Mesothelial cell of epicardium (in vitro differentiated cells): ENCODE measurements at places on chromosomes 3 and 15. TPM values are rescaled to one million over a fixed set of nuclear protein-coding genes. Genes with fewer than 3 reads are reported as not detected.

DNA sequence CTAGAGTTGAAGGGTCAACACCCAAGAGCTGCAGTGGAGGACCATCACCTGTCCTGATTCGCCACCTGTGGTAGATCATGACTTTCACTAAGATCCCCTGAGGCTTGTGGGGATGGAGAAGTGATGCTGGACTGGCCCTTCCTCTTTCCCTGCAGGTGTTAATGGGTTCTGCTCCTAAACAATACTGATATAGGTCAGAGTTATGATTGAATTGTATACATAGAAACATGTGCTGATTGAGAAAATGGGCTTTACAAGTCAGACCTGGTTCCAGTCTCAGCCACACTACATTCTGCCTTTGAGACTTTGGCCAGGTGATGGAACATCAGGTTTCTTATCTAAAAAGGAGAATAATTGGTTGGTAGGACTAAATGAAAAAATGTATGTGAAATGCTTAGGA lies 418.9 kb upstream of the TPRG1 start:
- H3K36me3 ChIP-seq = peaks cover 3% of the 10 kb centered on the region
- no peak overlapping the region for H3K27ac ChIP-seq
- DNase-seq = no peak
- no peaks in the 10 kb centered on the region for H3K4me1 ChIP-seq

DNA sequence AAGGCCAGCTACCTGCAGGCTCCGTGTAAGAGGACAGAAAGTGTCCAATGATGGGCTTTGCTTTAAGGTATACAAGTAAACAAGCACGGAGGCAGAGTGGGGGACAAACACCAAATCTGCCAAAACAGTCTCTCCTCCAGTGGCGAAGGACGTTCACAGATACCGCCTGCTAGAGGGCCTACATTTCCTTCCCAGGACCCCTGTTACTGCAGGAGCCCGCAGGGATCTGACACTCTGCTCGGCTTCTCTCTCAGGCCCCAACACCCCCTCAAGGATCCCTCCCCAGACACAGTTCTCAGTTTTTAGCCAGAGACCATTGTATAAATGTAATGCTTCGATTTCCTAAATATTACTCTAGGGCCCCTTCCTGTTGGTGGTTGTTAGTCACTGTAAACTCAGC lies 46.0 kb upstream of the VGLL4 start:
- H3K36me3 ChIP-seq = peaks cover 12% of the 10 kb centered on the region
- H3K4me1 ChIP-seq = peaks cover 30% of the 10 kb centered on the region
- DNase-seq = no peak
- H3K27me3 ChIP-seq = no peaks in the 10 kb centered on the region

DNA sequence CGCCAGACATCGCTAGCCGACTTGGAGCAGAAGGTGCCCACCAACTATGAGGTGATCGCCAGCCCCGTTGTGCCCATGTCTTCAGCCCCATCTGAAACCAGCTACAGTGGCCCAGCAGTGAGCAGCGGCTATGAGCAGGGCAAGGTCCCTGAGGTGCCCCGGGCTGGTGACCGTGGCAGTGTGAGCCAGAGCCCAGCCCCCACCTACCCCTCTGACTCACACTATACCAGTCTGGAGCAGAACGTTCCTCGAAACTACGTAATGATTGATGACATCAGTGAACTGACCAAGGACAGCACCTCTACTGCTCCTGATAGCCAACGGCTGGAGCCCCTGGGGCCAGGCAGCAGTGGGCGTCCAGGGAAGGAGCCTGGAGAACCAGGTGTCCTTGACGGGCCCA lies 12.9 kb upstream of the APEH start:
- peaks cover 3% of the 10 kb centered on the region for H3K27me3 ChIP-seq
- DNase-seq = no peak
- H3K4me3 ChIP-seq = no peak overlapping the region
- no peak overlapping the region for H3K27ac ChIP-seq
- no peaks in the 10 kb centered on the region for H3K4me1 ChIP-seq

- no peak for DNase-seq
- H3K27me3 ChIP-seq = no peaks in the 10 kb centered on the region
- H3K36me3 ChIP-seq = peaks cover 5% of the 10 kb centered on the region
- H3K4me1 ChIP-seq = peaks cover 6% of the 10 kb centered on the region
Observed at GRCh38 chr3:164341086-164341485, 737.2 kb downstream of the SI start.

- H3K4me3 ChIP-seq = no peak overlapping the region
- H3K4me1 ChIP-seq = peaks cover 6% of the 10 kb centered on the region
- peak overlapping the region; percentile 32 for H3K27ac ChIP-seq
- peaks cover 7% of the 10 kb centered on the region for H3K36me3 ChIP-seq
- H3K27me3 ChIP-seq = no peaks in the 10 kb centered on the region
Observed at GRCh38 chr15:83498801-83499200, 51.7 kb downstream of the SH3GL3 start.

- no peak for DNase-seq
- H3K27me3 ChIP-seq = peaks cover 4% of the 10 kb centered on the region
- no peak overlapping the region for H3K27ac ChIP-seq
- no peak overlapping the region for H3K4me3 ChIP-seq
Observed at GRCh38 chr15:27813139-27813538, 286.0 kb downstream of the OCA2 start.

GRCh38 chr3:66923969-66924368 lies 74.1 kb upstream of the KBTBD8 start:
- H3K36me3 ChIP-seq = no peaks in the 10 kb centered on the region
- no peak overlapping the region for H3K27ac ChIP-seq
- peaks cover 6% of the 10 kb centered on the region for H3K27me3 ChIP-seq
- no peak overlapping the region for H3K4me3 ChIP-seq

- H3K36me3 ChIP-seq = no peaks in the 10 kb centered on the region
- no peak overlapping the region for H3K27ac ChIP-seq
- no peak overlapping the region for H3K4me3 ChIP-seq
- peaks cover 18% of the 10 kb centered on the region for H3K4me1 ChIP-seq
Observed at GRCh38 chr3:25854635-25855034, 64.7 kb downstream of the OXSM start.

GRCh38 chr3:122512284-122512683 lies 2.5 kb downstream of the KPNA1 start:
- no peak overlapping the region for H3K4me3 ChIP-seq
- H3K4me1 ChIP-seq = peaks cover 23% of the 10 kb centered on the region
- no peaks in the 10 kb centered on the region for H3K36me3 ChIP-seq
- DNase-seq = no peak

DNA sequence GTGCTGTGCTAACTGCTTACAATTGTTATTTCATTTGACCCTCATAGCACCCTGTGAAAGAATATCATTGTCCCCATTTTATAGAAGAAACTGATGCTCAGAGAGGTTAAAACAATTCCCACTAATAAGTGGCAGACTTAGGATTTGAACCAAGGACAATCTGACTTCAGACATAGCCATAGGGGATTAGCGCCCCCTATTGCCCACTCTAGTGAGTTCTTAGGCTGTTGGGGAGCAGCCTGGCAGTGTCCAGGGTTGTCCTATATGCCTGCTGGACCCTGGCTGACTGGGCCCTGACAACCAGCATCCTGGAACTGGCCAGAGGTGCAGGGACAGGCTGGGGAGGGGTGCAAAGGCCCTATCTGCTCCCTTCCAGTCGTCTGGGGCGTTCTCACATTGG lies 15.4 kb downstream of the DPH3 start:
- no peaks in the 10 kb centered on the region for H3K4me1 ChIP-seq
- no peak for DNase-seq
- H3K4me3 ChIP-seq = no peak overlapping the region
- no peak overlapping the region for H3K27ac ChIP-seq

- H3K27ac ChIP-seq = no peak overlapping the region
- peaks cover 80% of the 10 kb centered on the region for H3K27me3 ChIP-seq
- peak overlapping the region; percentile 63 for H3K4me3 ChIP-seq
Observed at GRCh38 chr3:22371607-22372291, 620.7 kb upstream of the ZNF385D start.

DNA sequence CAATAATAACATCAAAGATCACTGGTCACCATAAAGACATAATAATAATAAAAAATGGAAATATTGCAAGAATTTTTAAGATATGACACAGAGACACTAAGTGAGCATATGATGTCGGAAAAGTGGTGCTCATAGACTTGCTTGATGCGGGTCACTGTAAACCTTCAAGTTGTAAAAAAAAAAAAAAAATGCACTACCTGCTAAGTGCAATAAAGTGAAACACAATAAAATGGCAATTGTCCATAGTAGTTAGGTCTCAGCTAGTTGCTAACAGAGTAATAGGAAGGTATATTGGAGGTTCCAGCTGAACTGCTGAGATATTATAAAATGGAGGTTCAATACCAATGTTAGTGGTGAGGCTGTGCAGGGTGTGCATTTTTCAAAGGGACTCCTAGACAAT lies 146.6 kb upstream of the MRPS22 start:
- H3K36me3 ChIP-seq = peaks cover 4% of the 10 kb centered on the region
- no peak overlapping the region for H3K27ac ChIP-seq
- no peak overlapping the region for H3K4me3 ChIP-seq
- H3K27me3 ChIP-seq = peaks cover 2% of the 10 kb centered on the region
- DNase-seq = no peak

DNA sequence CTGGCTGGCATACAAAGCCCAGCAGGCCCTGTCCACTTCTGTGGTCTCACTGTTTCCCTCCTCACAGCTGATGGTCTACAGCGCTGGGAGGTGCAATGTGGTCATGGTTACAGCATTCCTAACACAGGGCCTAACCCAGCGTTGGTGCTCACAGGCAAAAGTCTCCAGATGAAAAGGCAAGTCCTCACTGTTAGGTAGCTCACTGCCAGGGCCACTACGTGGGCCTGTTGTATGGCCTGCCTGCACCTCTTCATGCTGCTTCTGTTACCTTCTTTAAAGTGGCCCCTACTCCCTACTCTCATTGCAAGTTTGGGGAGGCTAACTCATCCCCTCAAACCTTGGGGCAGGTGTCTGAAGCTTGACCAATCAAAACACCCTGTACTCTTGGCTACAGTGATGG lies 31.3 kb downstream of the CCDC13 start:
- no peaks in the 10 kb centered on the region for H3K27me3 ChIP-seq
- H3K36me3 ChIP-seq = no peaks in the 10 kb centered on the region
- H3K4me1 ChIP-seq = peaks cover 26% of the 10 kb centered on the region
- no peak for DNase-seq
- no peak overlapping the region for H3K4me3 ChIP-seq

DNA sequence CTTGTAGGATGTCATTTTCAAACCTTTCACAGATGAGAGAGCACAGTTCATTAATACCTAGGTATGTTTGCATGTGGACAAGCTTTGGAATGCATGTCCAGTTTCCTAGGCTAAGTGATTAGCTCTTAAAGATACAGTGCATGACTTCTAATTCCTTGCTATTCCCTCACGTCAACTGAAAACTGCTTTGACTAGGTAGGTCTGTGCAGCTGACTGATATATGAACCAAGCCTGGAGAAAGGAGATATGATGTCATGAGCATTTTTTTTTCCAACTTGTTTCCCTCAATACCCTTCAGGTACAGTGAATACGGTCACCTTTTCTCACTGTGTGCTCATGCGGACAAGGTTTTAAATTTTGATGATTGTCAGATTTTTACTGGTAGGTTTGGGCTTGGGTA lies 41.6 kb upstream of the TASOR start:
- no peak overlapping the region for H3K27ac ChIP-seq
- H3K36me3 ChIP-seq = peaks cover 47% of the 10 kb centered on the region
- no peak overlapping the region for H3K4me3 ChIP-seq
- no peak for DNase-seq
- no peaks in the 10 kb centered on the region for H3K27me3 ChIP-seq

DNA sequence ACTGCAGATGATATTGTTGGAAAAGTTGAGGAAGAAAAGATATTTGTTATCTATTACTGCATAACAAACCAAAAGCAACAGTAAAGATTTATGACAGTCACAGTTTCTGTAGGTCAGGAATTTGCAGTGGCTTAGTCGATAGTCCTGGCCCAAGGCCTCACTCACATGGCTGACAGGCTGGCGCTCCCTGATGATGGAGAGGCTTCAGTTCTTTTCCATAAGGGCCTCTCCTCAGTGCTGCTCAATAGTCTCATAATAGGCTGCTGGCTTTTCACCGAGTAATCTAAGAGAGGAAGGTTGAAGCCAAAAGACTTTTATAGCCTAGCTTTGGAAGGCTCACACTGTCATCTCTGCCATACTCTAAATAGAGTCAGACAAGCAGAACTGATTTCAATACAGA lies 17.7 kb downstream of the IREB2 start:
- no peak overlapping the region for H3K4me3 ChIP-seq
- no peak for DNase-seq
- H3K36me3 ChIP-seq = no peaks in the 10 kb centered on the region
- peak overlapping the region; percentile 80 for H3K27ac ChIP-seq
- H3K27me3 ChIP-seq = no peaks in the 10 kb centered on the region

GRCh38 chr3:100600181-100601042 lies 9.0 kb upstream of the ADGRG7 start:
- H3K36me3 ChIP-seq = no peaks in the 10 kb centered on the region
- DNase-seq = no peak
- H3K27me3 ChIP-seq = peaks cover 18% of the 10 kb centered on the region
- peaks cover 8% of the 10 kb centered on the region for H3K4me1 ChIP-seq
- no peak overlapping the region for H3K27ac ChIP-seq
- H3K4me3 ChIP-seq = no peak overlapping the region

DNA sequence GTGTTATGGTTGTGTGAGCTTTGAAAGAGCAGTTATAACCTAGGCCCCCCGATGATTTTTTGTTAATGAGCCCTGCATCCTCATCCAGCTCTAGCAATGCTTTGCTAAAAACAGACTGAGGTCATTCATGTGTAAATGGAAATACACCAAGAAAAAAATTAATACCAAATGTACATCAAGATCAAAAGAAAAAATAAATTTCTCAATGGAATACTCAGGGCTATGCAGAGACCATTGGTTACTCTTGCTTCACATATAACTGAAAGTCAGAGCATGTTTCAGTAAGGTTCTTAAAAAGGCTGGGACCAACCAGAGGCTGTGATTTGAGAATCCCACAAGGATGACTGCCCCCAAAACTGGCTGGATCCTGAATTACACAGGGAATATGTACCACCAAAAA lies 48.0 kb downstream of the ARHGAP31 start:
- H3K36me3 ChIP-seq = peaks cover 1% of the 10 kb centered on the region
- H3K4me3 ChIP-seq = no peak overlapping the region
- peaks cover 16% of the 10 kb centered on the region for H3K4me1 ChIP-seq
- no peaks in the 10 kb centered on the region for H3K27me3 ChIP-seq

GRCh38 chr3:88433568-88433967 lies 283.8 kb downstream of the C3orf38 start:
- H3K4me1 ChIP-seq = no peaks in the 10 kb centered on the region
- H3K27ac ChIP-seq = no peak overlapping the region
- DNase-seq = no peak
- H3K27me3 ChIP-seq = no peaks in the 10 kb centered on the region

GRCh38 chr3:129245141-129245540 lies 4.3 kb upstream of the COPG1 start:
- no peak overlapping the region for H3K27ac ChIP-seq
- peaks cover 2% of the 10 kb centered on the region for H3K36me3 ChIP-seq
- no peak overlapping the region for H3K4me3 ChIP-seq
- H3K4me1 ChIP-seq = peaks cover 22% of the 10 kb centered on the region
- no peak for DNase-seq
- no peaks in the 10 kb centered on the region for H3K27me3 ChIP-seq

GRCh38 chr3:168248383-168249204 lies 152.9 kb upstream of the GOLIM4 start:
- H3K36me3 ChIP-seq = peaks cover 5% of the 10 kb centered on the region
- DNase-seq = no peak
- no peaks in the 10 kb centered on the region for H3K27me3 ChIP-seq
- H3K27ac ChIP-seq = peak overlapping the region; percentile 95

The RAD51 gene
- total RNA-seq = 8.2 to 9.3 TPM (median 8.3 TPM) in 3 replicates

The HMCES gene
- total RNA-seq = 26.6 to 31.1 TPM (median 29.6 TPM) in 3 replicates

The ADCY5 gene
- total RNA-seq = 6.8 to 8.4 TPM (median 7.2 TPM) in 3 replicates

The SV2B gene
- 0.14 to 0.29 TPM (median 0.18 TPM) in 3 replicates for total RNA-seq

The PLAAT1 gene
- 1.7 to 2.7 TPM (median 2.1 TPM) in 3 replicates for total RNA-seq

The SEMA3F gene
- total RNA-seq = 94.5 to 101 TPM (median 99.1 TPM) in 3 replicates
